ENCODE measurements at places on chromosomes 2 and 18. TPM values are rescaled to one million over a fixed set of nuclear protein-coding genes. Genes with fewer than 3 reads are reported as not detected.

- no peak overlapping the region for H3K27ac ChIP-seq
- no peak overlapping the region for H3K4me3 ChIP-seq
- H3K27me3 ChIP-seq: no peaks in the 10 kb centered on the region
These were observed 28.8 kb downstream of the NEMP2 start for GRCh38 chr2:190505696-190506095.

Gene GKN1
- not detected for total RNA-seq

Gene SERPINB7
- total RNA-seq: not detected

Gene REG3A
- total RNA-seq: not detected

GRCh38 chr2:24754985-24755705 is 38.0 kb downstream of the PTRHD1 start:
- H3K27ac ChIP-seq: no peak overlapping the region
- H3K27me3 ChIP-seq: no peaks in the 10 kb centered on the region
- no peak overlapping the region for H3K4me3 ChIP-seq
- DNase-seq: no peak
- peaks cover 54% of the 10 kb centered on the region for H3K36me3 ChIP-seq
